ENCODE measurements at places on chromosomes 3 and 15.

DNA sequence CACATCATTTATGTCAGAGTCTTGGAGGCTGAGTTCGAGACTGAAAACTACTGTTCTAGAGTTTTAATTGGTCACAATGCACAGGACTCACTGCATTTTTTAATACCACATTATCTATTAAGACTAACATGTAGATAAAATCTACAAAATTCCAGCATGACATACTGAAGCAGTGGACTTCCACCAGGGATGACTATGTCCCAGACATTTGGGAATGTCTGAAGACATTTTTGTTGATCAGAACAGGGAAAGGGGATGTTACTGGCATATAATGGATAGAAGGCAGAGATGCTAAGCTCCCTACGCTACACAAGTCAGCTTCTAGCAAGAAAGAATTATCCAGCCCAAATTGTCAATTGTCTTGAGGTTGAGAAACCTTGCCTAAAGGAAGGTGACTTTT is 419.0 kb upstream of the TGFBR2 start:
- no peak for DNase-seq

DNA sequence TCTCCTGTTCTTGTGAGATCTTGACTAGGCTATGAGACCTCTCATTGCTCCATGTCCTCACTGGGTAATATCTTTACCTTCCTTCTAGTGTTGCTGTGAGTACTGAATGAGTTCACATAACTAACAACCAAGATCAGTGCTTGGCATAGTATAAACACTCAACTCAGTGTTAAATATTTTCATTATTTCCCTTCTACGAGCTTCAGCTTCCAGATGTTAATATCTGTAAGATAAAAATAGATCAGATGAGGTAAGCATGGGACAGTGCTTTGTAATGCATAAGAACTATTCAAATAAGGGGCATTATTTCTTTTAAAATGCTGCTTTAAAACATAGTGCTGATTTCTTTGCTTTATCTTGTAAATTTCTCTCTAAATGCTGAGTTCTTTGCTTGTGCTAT is 130.8 kb downstream of the DIPK2A start:
- DNase-seq, result no peak

GRCh38 chr15:55037071-55037470 is 159.7 kb downstream of the RSL24D1 start:
- DNase-seq, result no peak

GRCh38 chr3:11385326-11385725 is 113.1 kb downstream of the ATG7 start:
- peak; percentile 93 for DNase-seq

- DNase-seq, result no peak
Measured at GRCh38 chr3:176946202-176946601, 251.1 kb downstream of the TBL1XR1 start.

DNA sequence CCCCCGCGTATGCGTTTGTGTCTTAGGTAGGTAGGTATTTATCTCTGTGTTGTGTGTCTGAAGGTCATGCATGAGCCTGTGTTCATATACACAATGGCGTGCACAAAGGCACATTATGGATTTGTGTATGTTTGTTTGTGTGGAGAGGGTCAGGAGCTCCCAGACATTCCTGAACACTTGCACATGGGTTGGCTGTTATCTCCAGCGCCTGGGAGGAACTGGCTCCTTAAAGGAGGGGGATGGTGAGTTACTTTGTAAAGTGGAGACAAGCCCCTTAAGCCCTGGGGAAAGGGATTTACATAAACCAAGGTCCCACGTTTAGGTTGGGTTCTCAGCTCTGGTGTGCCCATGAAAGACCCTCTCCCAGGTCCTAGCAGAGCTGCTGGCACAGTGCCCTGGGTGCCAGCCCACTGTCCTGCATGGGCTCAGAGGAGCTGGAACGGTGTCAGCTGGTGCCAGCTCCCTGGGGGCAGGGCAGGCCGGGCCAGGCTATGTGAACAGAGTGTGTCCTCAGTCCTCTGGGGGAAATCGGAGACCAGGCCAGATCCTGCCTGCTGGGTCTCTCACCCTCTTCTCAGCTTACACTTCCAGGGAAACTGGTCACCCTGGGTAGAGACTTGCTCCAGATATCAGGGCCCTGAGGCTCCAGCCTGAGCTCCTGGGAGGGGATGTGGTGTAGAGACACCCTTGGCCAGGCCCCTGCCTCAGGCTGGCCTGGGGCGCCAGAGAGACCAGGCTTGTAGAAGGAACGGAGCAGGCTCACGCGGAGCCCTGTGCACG is 25.1 kb downstream of the SNX33 start:
- DNase-seq, result no peak
